ENCODE measurements at places on chromosomes 2 and 18.

DNA sequence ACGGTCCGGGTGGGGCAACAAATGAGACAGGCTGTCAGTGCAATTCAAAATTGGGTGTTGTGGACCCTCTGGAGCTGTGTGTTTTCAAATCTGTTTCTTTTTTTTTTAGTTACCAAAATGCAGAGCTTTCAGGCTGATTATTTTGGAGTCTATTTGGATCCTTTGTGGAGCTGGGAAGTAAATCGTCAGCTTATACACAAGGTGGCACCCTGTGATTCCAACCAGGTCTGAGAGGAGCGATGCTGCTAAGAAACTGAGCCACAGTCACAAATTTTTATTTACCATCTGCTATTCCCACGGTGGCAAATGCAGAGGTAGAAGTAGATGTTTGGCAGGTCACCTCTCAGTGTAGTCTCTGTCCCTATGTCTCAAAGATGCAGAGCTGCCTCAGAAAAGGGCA lies 3.8 kb upstream of the EPC2 start:
- no peak for DNase-seq

DNA sequence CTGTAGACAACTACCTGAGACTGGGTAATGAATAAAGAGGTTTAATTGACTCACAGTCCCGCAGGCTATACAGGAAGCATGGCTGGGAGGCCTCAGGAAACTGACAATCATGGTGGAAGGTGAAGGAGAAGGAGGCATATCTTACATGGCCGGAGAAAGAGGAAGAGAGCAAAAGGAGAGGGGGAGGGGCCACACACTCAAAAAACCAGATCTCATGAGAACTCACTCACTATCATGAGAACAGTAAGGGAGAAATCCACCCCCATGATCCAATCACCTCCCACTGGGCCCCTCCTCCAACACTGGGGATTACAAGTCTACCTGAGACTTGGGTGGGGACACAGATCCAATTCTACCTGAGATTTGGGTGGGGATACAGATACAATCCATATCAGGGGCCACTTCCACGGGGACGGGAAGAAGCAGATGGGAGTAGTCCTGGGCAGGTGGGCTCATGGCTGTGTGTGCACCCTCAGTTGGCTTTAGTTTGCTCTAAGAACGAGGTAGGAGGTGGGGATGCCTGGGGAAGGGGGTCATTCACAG lies 9.9 kb downstream of the MAB21L4 start:
- no peak for DNase-seq

DNA sequence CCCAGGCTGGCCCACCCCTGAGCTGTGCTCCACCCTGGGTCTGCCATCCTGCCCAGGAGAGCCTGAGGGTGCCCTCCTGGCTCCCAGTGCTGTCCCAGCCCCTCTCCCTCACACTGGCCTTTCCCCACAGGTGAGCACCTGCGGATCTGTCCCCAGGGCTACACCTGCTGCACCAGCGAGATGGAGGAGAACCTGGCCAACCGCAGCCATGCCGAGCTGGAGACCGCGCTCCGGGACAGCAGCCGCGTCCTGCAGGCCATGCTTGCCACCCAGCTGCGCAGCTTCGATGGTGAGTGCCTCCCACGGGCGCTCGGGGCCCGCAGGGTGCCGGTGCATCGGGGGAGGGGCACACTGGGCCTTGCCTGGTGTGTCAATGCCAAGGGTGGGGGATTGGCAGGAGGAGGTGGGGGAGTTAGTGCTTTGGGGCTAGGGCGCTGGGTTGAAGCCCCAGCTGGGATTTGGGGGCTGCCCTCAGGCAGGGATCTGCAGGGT lies 23.5 kb downstream of the GPC1 start:
- DNase-seq, result no peak

DNA sequence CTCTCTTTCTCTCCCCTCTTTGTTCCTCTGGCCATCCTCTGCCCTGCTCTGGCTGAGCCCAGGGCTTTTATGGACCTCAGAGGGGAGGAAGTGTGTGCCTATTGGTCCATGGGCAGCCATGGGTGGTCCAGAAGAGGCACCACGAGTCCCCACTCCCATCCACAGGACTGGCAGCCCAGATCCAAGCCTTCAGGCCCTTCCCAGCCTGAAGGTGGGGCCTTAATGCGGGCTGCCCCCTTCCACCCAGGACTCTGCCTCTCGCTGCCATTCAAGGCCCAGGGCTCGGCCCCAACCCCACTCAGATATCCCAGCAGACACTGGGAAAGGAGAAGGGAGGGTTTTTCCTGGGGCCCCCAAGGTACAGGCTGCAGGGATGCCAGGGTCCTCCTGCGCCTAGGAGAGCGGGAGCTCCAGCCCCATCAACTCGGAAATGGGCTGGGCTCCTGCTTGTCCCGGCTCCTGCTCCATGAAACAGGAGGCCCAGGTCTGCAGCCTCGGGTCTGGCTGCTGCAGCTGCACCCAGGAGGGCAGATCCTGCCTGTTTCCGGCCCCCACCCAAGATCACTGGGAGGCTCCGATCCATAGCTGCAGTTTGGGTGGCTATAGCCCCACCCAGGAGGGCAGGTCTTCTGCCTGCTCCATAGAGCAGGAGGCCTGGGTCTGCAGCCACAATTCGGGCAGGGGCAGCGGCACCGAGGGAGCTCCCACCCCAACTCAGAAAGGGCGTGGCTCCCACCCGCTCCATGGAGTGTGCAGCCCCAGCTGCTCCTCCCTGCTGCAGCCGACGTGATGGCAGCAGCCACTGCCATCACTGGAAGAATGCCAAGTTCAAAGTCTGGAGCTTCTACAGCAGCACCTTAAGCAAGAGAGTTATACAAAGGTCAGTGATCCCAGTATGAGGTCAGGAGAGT lies 116.6 kb upstream of the RBBP8 start:
- DNase-seq, result no peak

GRCh38 chr2:65957886-65958285 lies 477.0 kb upstream of the MEIS1 start:
- DNase-seq, result no peak

DNA sequence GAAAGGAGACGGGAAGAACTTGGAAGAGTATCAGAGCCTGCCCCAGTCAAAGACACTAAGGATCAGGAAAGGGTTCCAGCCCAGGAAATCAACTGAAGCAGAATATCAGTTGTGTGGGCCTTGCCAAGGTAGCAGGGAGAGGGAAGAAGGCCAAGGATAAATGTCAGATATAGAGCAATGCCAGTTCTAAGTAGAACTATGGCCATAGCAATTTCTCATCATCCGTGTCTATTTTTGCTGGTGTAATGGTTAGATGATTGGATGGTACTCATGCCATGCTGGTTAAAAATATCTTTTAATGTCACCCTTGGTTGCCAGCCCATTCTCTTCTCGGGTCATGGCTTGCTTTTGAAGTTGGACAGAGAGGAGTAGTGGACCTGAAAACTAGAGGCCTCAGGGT lies 41.9 kb downstream of the MAIP1 start:
- DNase-seq, result no peak

DNA sequence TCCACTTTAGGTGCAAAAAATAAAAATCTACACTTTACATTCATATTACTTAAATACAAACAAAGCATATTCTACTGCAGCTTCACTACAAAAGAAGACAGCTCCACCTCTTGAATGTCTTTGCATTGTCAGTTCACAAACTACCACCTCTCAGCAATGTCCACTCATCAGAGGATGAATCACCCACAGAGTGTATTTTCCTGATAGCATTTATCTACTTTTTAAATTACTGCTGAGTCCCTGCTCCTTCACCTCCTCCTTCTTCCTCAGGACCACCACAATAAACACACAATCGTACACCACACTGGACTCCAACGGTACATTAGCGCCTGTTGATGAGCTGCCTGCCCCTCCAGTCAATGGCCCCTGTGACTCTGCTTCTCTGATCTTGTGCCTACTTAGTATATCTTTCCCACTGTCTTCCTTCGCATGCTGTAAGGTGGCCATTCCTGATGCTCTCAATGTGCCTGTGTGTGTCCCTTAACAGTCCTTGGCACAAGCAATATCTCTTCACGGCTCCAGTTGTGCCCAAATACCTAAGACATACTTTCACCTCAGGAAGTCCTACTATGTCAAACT lies 120.9 kb downstream of the DHRS9 start:
- no peak for DNase-seq

- DNase-seq, result no peak
Measured at GRCh38 chr2:17460371-17461086, 57.7 kb downstream of the RAD51AP2 start.

DNA sequence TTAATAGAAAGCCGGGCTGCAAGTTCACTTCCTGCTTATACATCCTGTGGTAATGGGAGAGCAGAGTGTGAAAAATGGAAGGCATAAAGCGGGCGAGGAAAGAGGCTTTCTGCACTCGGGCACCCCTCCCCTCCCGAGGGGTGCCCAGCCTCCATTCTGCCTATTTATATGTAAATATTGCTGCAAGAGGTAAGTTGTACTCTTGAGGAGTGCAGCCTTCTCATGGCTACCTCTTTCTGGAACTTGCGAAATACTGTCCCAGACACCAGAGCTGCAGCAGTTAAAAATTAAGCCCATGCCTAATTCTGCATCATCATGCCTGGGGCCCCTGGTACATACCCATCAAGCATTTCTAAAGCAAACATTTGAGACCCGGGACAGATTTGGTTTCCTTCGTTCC lies 156.0 kb downstream of the GBX2 start:
- no peak for DNase-seq

DNA sequence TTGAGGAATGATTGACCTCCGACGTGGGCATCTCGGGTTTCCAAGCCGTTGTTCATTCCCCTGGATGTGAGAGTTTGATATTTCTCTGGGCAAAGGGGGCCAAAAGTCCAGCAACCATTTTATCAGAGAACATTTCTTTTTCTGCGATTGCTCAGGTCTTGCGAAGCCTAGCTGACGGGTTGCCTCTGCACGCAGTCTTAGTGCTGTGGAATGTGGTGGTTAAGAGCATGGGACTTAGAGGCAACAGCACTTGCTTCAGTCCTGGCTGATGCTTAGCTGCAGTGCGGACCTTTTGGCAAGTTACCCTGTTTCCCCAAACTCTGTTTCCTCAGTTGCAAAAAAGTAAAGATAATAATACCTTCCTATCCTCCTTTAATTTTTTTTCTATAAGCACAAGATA lies 45.0 kb downstream of the FAP start:
- no peak for DNase-seq

DNA sequence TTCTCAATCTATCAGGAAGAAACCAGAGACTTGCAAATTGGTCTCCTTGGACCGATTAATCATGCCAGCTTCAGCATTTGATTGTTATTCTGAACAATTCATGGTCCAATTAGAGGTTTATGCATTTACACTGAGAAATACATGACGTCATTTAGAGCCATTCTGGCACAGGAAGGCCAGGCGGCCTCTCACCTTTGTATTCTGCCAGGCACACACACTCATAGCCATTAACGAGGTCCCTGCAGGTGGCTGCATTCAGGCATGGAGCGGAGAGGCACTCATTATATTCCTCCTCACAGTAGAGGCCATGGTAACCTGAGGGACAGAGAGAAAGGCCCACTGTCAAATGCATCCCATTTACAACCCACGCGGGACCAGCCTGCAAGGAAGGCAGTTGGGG lies 146.8 kb upstream of the PID1 start:
- DNase-seq, result no peak

DNA sequence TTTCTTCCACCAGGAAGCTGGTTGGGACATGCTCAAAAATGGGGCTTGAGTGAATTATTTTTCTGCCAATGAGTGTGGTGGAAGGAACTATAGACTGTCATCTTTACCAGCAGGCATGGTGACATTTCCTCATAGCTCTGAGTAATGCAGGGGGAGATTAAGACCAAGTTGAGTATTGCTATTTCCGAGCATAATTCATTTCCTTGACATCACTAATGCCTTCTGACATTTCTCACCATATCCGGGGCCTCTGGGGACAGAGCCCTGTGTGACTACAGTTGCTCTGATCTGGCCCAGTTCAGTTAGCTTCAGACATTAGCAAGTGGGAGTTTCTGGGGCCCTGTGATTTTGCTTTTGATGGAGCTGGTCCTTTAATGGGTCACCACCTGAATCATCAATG lies 410.4 kb downstream of the MEIS1 start:
- DNase-seq, result no peak

DNA sequence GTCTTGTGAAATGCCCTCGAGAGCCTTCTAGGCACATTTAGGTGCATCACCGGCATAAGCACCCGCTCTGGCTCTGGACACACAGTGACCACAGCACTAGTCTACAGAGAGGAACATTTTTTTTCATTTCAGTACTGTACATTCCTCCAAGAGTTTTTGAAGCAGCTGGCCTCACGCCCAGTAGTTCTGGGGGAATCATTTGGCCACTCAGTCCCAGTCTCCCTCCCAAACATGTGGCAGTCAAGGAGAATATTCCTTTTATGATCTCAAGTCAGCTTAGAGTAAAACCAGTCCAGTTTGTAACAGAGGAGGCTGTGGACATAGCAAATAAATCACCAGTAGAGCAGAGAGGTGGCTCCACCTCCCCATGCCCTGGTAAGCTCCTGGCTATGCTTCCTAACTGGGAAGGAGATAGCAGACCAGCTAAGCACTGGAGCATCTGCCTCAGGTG lies 48.1 kb downstream of the KCNE4 start:
- DNase-seq, result no peak

- DNase-seq, result no peak
Measured at GRCh38 chr2:204748286-204748685, 203.0 kb downstream of the PARD3B start.

DNA sequence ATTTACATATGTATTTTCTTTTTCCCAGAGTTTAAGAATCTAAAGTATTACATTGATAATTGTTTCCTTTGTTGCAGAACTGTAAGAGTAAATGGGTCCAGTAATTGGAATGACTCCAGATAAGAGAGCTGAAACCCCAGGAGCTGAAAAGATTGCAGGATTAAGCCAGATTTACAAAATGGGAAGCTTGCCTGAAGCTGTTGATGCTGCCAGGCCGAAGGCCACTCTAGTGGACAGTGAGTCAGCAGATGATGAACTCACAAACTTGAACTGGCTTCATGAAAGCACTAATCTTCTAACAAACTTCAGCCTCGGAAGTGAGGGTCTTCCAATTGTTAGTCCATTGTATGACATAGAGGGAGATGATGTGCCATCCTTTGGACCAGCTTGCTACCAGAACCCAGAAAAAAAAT lies 183.8 kb upstream of the STON1 start:
- DNase-seq, result no peak

GRCh38 chr2:105373895-105374401 lies 24.9 kb downstream of the FHL2 start:
- no peak for DNase-seq

GRCh38 chr18:69626643-69627242 lies 226.1 kb downstream of the DOK6 start:
- no peak for DNase-seq

GRCh38 chr2:240512666-240513535 lies 44.9 kb downstream of the ANKMY1 start:
- no peak for DNase-seq

DNA sequence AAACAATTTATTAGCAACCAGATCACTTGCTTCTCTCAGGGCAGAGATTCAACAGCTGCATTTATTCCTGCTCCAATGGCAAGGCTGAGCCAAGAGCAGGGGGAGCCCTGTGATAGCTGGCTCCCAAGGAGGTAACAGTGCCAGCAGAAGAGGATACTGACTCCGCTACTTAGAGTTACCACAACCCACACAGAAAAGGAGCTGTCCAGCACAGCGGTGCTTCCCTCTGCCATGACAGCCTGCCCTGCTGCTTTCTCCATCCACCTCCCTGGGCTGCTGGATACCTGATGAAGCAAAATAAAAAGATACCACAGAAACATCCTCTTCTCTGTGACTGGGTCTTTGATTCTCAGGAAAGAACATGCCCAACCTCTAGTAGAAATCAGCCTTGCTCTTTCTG lies 467.2 kb downstream of the LRRTM4 start:
- no peak for DNase-seq
